NCI-H446 (cell line): ENCODE measurements at places on chromosomes 16 and 17.

DNA sequence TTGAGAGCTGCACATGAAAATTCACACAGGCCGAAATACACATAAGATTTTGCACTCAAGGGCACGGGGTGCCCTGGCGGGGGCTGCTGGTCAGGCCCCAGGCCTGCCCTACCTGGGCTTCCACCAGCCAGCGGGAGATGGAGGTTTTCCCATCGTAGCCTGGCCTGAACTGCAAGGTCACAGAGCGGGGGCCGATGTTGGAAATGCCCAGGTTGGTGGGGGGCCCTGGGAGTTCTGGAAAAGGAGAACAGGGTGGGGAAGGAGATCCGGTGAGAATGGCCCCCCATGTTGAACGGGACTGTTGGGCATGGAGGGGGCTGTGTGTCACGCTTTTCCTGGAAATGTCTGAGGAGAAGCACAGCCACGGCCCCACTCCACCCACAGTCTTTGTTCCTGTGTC lies 87.3 kb upstream of the CDC42EP4 start:
- no peak for DNase-seq

- DNase-seq: peak; percentile 21
Observed at GRCh38 chr17:75457047-75457654, 716 bp downstream of the TMEM94 start.

DNA sequence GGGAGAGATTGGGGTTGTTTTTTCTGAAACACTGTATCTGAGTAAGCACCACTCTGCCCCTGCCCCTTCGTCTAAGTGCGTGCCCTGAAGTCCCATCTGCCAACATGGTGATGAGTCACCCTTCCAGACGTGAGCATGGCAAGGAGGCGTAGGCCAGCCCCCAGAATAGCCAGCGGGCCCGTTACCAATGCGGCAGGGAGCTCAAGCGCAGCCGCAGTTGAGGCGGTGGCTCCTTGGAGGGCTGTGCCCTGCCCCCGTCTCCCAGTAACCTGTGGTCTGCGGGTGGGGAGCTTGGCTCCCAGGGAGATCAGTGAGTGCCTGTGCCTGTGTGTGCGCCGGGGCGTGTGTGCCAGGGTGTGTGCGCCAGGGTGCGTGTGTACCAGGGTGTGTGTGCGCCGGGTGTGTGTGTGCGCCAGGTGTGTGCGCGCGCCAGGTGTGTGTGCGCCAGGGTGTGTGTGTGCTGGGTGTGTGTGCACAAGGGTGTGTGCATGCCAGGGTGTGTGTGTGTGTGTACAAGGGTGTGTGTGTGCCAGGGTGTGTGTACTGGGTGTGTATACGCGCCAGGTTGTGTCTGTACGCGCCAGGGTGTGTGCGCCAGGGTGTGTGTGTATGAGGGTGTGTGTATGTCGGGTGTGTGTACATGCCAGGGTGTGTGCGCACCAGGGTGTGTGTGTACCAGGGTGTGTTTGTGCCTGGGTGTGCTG lies 98.6 kb upstream of the CHMP6 start:
- DNase-seq: peak; percentile 41

GRCh38 chr17:75242461-75243042 lies 18.9 kb downstream of the GGA3 start:
- DNase-seq: no peak

DNA sequence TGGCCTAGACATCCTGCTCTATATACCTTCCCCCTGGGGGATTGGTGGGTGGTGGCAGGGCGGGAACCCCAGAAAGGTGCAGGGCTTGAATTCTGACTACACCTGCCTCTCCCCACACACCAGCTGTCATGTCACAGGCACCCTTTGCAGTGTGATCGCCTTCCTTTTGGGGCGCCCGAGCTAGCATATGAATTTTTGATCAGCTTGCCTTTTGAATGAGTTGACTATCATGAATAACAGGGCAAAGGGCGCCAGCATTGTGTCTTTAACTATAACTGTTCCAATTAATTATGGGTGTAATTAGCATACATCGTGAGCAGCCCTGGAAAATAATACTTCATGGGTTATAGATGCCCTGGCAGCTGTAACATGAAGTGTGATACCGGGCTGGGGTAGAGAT lies 72.7 kb downstream of the CYLD start:
- DNase-seq: no peak

DNA sequence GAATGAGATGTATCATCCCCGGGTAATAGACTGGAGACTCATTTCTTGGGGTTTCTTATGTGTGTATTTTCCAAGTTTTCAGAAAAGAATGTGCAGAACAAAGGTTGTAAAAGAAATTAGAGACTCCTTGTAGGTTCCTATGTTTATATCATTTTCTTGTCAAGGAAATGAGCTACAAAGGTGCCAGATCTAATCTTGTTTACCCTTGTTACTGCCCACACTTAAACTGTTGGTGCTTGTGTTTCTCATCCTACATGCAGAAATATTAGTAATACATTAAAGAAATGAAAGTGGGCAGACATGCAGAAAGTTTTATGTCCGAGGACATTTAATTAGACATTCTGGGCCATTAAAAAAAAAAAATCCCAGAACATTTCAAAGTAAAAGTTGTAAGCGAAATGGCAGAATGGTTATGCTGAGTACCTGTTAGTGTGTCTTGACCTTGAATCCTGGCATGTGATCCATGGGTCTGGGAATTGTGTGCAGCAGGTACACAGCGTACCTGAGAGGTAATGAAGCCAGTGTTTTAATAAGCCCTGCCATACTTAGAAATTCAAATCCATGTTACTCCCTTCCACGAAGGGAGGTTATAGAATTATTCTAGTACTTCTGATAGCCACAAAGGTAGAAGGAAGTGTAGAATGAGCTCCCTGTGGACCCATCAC lies 62.6 kb upstream of the CACNG5 start:
- DNase-seq: no peak

DNA sequence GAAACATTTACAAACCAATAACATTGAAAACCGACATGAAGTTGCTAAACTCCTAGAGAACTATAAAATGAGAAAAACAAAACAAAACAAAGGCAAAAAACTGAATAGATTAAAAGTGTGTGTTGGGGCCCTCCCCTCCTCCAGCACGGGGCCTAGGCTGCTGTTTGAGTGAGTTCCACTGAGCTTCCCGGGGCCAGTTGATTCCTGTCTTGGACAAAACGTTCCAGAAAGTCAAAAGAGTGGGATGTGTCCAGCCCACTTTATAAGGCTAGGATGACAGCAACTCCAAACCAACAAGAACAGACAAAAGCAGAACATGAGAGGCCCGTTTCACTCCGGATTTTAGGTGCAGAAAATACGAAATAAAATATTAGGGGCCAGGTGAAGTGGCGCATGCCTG lies 11.6 kb upstream of the CSNK1D start:
- DNase-seq: no peak

DNA sequence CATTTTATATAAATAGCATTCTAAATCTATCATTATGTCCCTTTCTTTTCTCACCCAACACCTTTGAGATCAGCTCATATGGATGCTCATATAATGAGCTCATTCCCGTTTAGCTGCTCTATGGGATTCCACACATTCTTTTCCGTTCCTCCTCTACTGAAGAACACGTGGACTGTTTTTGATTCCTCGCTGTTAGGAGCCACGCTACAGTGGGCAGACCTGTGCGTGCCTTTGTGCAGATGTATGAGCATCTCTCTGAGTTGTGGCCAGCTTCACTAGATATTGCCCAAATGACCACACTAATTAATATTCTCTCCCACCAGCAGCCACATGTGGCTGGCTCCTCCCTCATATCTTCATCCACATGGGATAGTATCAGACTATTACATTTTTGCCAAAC lies 6.0 kb upstream of the TNFRSF13B start:
- no peak for DNase-seq

- no peak for DNase-seq
Observed at GRCh38 chr17:34606763-34607162, 27.4 kb downstream of the TMEM132E start.

- DNase-seq: peak; percentile 57
Observed at GRCh38 chr17:65198653-65199382, 61.6 kb downstream of the RGS9 start.

DNA sequence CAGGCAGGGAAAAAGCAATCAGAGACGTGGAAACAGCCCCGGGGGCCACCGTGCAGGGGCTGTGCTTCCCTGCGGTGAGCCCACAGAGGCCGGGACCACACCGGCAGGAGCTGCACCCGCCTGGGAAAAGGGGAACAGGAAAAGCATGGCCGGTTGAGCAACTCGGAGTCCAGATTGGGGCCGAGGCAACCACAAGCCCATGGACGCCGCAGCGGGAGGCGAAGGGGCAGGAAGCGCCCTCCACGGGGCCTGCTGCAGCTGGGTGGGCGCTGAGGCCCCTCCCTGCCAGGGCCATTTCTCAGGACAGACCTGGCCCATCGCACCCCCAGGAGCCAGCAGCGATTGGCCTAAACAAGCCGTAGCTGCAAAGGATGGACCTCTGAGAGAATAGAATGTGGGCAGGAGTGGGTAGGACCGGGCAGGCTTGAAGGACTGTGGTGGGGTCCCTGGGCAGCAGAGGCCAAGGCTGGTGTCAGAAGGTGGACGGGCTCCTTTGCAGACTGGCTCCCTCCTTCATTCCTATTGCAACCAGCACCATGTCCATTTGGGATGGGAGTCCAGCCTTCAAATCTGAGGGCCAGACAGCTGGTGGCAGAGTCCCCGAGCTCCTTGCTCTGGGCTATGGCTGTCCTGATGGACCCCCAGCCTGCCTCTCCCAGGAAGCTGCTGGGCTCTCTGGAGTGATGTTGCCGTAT lies 30.4 kb downstream of the COX4I1 start:
- DNase-seq: no peak

DNA sequence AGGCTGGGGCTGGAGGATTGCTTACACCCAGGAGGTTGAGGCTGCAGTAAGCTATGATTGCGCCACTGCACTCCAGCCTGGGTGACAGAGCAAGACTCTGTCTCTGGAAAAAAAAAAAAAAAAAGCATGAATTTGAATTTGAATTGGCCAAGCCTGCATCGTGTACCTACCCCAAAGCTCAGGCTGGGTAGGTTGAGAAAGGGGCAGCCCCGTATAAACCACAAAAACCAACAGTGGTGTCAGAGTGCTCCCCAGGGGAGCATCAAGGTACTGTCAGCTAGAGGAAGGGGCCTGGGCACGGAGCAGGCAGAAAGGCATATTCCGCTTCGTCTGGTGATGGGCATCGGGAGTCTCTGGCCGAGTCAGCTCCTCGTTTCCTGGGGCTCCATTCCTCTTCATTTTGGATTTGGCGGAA lies 40.9 kb downstream of the RAP1GAP2 start:
- DNase-seq: no peak

- no peak for DNase-seq
Observed at GRCh38 chr16:850668-851067, 50.1 kb upstream of the GNG13 start.

- DNase-seq: no peak
Observed at GRCh38 chr16:13973321-13974023, 53.5 kb downstream of the ERCC4 start.
